ENCODE measurements at places on chromosomes 12 and 14.

- no peak for DNase-seq
Measured at GRCh38 chr12:100026241-100026640, 41.5 kb upstream of the ANKS1B start.

GRCh38 chr14:75040959-75041358 lies 10.3 kb downstream of the MLH3 start:
- no peak for DNase-seq

GRCh38 chr12:107395817-107396216 lies 289.8 kb upstream of the PWP1 start:
- DNase-seq: no peak

DNA sequence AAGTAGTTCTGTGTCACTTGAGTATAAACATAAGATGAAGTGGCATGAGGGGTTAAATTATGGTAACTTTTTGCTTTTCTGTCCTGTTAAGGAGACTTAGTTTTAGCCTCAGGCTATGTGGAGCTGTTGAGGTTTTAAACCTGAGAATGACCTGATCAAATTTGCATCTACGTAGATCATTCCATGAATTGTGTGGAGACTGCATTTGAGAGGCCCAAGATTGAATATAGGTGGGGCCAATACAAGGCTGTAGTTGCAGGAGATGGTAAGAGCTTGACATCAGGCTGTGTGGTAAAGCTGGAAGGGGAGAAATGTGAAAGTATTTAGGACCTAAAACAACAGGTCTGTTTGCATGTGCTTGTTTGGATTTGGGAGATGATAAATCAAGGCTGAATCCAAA lies 249.5 kb downstream of the SLC16A7 start:
- no peak for DNase-seq

DNA sequence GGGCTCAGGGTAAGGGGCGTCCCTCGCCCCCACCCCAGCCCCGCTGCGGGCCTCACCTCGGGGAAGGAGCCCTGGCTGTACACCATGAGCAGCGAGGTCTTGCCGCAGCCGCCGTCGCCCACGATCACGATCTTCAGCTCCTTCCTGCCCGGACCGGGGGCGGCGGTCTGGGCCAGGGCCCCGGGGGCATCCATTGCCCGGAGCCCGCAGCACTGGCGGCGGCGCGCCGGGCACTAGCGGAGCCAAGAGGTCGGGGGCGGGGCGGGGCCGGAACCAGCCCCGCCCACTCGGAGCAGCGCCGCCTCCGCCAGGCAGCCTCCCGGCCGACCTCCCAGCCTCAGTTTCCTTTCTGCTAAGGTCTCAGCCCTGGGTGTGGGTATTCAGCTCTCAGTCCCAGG lies at the start of gene RHOF:
RHOF (minus strand) TSS at position 249 of the 398 bp plus-strand sequence; CDS start at position 194, 55 bp downstream.
- DNase-seq: peak; percentile 73

- peak; percentile 11 for DNase-seq
Measured at GRCh38 chr14:24943024-24943423, 106.9 kb downstream of the STXBP6 start.

DNA sequence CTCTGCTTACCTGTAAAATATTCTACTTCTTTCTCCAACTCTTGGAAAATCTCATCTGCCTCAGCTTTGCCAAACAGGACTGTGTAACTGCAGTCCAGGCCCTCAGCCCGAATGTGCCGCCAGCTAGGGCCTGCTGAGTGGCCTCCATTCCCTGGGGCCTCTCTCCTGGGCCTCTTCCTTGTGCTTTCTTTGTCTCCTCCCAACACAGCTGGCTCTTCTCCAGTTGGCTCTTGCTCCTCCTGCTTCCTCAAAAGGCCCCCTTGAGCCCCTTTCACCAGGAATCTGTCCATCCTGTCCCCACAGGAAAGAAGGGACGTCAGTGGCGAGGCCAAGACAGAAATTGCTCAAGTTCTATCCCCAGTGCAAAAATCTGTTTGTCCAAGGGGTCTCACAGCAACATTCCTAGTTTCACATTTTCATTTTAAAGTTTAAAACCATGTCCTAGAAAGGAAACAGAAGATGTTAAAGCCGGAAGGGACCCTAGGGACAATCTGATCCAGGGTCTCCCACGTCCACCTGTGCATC lies 713 bp downstream of the ALKBH2 start:
- DNase-seq: peak; percentile 38

DNA sequence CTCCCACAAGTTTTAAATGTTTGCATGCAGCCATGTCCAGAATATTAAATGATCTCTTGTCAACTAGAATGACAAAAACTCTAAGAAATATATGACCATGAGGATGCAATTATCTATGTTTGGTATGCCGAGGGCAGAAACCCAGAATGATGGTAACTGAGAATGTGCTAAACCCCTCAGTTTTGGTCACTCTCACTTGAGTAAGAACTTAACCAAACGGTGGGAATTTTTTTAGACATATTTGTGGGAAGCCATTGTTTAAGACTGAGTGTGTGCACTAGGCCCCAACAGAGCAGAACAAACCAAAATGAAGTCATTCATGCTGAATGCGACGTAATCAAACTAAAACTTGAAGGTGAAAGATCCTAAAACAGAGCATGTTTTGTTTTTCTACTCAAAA lies 1927.9 kb upstream of the SEL1L start:
- DNase-seq: no peak

DNA sequence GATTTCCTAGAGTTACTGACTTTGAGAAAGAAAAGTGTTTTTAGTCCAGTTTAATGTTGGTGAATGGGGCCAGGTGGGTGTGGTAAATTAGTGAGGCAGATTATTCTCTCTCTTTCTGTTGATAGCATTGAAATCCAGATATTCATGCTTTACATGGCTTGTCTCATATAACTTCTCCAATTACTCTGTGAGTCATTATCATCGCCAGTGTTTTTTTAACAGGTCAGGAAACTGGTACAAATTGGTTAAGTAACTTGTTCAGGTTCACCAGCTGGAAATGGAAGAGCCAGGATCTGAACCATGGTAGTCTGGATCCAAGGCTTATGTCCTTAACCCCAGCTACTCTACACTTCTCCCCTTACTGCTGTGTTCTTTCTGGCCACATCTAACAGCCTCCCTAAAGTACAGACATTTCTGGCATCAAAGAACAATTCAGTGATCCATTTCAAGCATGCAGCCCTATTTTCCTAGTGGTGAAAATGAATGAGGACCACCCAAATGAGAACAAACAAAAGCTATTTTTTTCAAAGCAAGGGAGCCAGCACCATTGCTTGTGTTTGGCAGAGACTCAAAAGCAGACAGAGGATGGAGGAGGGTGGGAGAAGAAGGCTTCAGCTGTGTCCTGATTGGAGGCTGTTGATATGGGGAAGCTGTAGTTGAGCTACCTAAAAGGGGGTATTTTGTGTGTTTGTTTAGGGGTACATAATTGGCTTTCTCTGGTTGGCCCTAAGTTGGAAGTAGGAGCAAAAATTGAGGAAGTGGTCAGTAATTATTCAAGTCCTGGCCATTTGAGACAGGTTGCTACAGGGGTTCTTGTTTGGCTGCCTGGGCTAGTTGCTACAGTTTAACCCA lies 1.7 kb downstream of the IRAK3 start:
- peak; percentile 62 for DNase-seq

- no peak for DNase-seq
Measured at GRCh38 chr12:1360441-1361210, 233.8 kb downstream of the FBXL14 start.

GRCh38 chr14:44154874-44155273 lies 352.2 kb downstream of the FSCB start:
- DNase-seq: no peak

- no peak for DNase-seq
Measured at GRCh38 chr12:8508910-8509841, 4.1 kb upstream of the CLEC4D start.

GRCh38 chr14:98103705-98104104 lies 1168.3 kb downstream of the BCL11B start:
- no peak for DNase-seq

DNA sequence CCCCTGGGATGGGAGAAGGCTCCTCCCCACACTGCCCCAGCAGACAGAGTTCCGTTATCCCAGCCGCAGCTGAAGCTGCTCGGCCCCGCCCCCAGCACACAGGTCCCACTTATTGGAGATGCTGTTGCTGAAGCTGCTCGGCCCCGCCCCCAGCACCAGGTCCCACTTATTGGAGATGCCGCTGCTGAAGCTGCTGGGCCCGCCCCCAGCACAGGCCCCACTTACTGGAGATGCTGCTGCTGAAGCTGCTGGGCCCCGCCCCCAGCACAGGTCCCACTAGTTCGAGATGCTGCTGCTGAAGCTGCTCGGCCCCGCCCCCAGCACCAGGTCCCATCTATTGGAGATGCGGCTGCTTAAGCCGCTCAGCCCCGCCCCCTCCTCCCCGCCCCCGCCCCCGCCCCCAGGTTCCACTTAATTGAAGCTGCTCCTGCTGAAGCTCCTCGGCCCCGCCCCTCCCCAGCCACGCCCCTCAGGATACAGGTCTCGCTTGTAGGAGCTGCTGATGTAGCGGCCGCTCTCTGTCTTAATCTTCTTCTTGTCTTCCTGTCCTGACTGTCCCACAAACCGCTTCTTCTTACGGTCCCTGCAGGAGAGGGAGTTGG lies 12.0 kb downstream of the CFAP73 start:
- DNase-seq: peak; percentile 89

DNA sequence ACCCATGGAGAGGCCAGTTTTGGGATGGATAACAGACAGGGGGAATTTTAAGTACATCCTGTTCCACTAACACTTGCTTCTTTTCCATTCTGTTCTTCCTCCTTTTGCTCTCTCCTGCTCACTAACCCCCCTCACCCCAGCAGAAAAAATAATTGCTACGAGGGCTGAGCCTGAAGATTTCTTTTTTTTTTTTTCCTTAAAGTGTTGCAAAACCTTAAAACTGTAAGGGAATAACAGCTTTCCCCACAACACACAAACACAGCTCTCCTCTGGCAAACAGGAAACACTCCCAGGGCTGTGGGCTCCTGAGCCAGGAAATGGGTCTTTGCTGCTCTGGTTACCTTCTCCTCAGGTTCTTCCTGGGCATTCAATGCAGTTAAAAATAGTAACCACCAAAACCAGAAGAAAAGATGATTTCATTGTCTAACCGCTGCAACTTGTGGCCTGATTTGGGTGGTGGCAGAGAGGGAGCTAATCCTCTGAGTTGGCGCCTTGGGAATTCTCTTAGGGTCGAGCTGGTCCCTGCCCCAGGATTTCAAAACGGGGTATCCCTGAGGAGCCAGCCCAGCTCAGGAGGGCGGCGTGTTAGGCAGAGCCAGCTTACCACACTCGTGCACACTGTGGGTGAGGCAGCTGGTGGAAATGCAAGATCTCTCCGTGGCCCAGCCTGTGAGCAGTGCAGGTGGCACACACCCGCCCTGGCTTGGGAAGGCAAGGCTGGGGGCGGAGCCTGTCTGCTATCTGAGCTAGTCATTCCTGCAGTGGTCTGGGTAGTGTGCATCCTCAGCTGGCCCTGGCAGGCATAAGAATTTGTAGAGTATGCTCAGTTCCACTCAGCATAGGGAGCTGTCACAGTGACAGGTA lies 17.1 kb upstream of the EMP1 start:
- DNase-seq: peak; percentile 97

- no peak for DNase-seq
Measured at GRCh38 chr14:101108579-101109346, 205.2 kb upstream of the RTL1 start.

- no peak for DNase-seq
Measured at GRCh38 chr14:61325166-61325565, 3.8 kb downstream of the PRKCH start.

DNA sequence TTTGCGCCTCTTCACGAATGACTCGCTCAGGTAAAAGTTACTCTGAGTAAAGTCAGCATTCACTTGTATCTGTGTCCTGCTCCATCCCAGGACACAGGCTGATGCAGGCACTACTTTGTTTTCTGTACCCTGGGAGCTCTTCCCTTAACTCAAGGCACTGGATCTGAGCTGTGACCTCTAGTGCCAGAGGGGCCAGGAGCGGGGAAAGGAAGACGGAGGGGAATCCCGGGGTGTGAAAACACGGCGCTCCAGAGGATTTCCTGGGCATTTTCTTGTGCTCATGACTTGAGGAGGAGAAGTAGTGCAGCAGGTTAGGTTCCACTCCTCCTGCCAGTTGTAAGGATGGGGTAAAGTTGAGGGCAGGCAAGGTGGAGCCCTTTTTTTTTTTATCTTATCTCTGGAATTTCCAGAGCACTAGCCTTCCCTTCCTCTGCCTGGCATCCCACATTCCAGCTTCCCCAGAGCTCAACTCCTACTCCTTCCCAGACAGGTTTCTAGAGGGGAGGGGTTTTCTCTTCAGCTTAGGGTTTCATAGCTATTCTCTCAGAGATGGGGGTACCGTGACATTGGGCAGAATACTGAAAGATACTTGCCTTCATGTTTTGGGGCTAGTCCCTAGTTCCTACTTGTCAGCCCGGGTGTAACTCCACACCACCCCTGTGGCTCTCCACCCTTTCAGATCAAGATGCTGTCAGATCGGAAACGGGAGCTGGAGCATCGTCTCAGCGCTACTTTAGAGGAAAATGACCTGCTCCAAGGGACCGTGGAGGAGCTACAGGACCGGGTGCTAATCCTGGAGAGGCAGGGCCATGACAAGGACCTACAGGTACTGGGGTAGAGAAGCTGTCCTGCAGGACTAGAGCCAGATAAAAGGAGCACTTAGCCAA lies 52.3 kb downstream of the RAB35 start:
- no peak for DNase-seq

- DNase-seq: no peak
Measured at GRCh38 chr14:55545779-55546178, 34.2 kb upstream of the KTN1 start.

DNA sequence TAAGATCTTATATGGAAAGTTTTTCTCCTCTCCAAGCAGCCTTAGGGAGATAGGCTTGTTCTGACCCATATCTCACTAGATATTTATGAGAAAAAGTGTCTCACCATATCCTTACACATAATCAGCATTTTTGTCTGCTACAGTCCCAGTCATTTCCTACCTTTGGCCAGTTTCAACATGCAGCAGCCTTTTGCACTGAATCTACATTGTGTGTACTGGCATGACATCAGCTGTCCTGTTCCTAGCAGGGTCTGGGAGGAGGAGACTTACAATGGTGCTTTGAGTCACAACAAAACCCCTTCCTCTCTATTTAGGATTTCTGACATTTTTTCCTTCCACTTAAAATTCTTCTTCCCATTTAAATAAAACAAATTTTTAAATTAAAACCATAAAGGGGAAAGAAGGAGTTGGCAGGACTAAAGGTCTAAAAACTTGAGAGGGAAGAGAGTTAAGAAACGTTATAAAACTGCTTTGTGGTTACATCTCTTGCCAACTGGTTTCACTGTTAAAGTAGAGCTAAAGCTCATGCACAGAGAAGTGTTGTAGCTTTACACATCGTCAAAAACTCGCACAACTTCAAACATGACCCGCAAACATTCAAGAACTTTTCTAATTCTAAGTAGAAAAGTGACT lies 53.3 kb upstream of the CERS5 start:
- DNase-seq: no peak

- DNase-seq: peak; percentile 87
Measured at GRCh38 chr12:25583545-25583944, 30.5 kb upstream of the LMNTD1 start.

GRCh38 chr14:90674043-90674670 lies 142.1 kb downstream of the TTC7B start:
- DNase-seq: no peak
